ENCODE measurements at places on chromosomes 1 and 21. TPM values are rescaled to one million over a fixed set of nuclear protein-coding genes. Genes with fewer than 3 reads are reported as not detected.

Gene LMX1A
- not detected for total RNA-seq

DNA sequence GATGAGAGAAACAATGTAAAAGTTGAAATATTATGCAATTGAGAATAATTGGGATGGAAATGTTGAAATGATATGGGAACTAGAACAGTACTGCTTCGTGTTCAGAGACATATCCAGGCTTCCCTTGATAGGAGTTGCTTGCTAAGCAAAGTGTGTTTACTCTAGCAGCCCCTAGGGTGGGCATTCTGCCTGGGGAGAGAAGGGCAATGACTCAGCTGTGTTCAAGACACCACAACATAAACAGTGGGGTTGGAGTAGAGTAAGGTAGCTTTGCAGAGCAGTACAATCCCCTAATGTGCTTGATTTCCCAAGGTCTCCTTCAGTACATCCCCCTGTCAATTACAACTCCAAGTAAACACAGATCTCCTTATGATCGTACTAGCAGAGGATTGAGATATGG lies 4.8 kb upstream of the PCNX2 start:
- no peak for DNase-seq

- no peak for DNase-seq
Measured at GRCh38 chr21:42172596-42173483, 46.1 kb upstream of the ABCG1 start.

DNA sequence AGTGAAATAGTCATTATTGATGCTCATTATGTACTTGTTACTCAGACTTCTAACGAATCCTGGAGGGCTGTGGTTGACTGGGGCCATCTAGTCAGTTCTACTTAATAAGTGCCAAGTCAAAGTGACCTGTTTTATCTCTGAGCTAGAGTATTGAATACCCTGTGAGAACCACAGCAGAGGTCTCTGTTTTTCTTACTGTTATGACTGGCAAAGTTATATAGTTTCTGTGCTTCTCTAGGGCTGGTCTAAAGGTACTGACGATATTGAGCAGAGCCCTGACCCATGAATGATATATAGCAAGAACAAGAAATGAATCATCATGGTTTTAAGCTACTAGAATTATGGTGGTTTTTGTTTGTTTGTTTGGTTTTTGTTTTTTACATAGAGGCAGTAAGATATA lies 555.8 kb downstream of the PLA2G4A start:
- no peak for DNase-seq

All from B cell (primary cell).